ENCODE measurements at places on chromosomes 6 and 20.

DNA sequence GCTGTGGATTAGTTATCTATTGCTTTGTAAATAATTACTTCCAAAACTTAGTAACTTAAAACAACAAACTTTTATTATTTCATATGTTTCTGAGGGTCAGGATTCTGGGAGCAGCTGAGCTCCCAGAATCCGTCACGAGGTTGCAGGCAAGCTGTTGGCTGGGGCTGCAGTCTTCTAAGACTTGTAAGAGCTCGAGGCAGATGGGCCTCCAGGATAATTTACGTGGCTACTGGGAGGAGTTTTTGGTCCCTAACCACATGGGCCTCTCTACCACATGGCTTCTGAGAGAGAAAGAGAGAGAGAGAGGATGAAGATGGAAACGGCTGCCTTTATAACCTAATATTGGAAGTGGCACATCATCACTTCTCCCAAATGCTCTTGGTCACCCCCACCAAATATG is 64.9 kb upstream of the SULF2 start:
- DNase-seq: no peak

DNA sequence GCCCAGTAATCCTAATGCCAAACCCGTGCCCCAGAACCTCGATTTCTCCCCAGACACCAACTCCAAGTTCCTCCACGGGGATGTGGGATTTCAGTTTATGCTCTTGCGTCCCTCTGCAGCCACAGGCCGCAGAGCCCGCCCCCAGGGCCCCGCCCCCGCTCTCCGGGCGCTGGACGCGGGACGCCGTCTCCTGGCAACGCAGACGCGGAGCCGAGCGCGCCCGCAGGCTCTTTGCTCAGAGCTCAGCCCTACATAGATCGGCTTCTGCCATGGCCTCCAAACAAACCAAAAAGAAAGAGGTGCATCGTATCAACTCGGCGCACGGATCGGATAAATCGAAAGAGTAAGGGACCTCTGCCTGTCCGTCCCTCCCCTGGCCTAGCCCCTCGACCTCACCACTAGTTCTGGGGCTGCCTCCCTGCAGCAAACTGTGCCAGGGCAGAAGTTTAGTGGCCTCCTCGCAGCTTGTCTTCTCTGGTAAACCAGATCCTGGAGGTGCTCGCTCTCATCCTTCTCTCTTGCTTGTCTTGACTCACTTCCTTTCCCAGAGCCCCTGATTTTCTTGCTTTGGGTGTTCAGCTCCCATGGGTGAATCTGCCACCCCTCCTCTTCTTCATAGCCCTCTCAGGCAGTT is at the start of gene ADGB:
TSS of gene ADGB (plus strand) at position 201 of the 634 bp plus-strand sequence. CDS start at position 270, 69 bp downstream.
- no peak for DNase-seq

DNA sequence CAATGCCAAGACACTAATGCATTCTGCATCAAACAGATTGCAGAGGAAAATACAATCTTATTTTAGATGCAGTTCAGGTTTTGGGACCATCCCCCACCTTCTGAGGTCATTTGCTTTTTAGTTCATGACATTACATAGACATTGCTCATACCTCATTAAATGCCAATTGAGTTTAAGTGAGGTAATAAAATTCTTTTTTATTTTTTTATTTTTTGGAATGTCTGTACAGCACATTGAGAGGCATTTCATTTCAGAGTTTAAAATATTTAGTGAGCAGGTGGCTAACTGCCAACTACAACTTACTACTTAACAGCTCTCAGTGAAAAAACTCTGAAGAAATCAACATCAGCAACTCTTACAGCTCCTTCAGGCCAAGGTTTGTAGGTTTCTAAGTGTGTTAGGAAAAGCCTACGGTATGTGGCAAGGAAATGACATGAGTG is 482.2 kb upstream of the RNF217 start:
- no peak for DNase-seq

DNA sequence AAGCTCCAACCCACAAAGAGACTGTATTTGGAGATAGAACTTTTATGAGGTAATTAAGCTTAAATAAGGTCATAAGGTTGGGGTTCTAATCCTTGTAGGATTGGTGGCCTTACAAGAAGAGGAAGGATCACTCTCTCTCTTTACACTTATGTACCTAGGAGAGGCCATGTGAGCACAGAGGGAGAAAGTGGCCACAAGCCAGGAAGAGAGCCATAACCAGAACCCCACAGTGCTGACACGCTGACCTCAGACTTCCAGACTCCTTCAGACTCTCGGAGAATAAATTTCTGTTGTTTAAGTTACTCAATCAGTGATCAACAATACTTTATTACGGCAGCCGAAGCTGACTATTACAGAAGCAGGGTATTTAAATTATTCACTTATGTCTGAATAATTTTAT is 430.5 kb upstream of the EPHA7 start:
- no peak for DNase-seq

DNA sequence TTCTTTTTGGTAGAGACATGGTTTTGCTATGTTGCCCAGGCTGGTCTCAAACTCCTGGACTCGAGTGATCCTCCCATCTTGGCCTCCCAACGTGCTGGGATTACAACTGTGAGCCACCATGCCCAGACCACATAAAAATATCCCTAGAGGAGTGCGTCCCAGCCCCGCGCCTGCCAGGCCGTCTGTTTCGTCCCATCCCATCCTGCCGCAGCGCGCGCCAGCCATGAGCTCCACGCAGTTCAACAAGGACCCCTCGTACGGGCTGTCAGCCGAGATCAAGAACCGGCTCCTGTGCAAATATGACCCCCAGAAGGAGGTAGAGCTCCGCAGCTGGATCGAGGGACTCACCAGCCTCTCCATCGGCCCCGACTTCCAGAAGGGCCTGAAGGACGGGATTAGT is 16.6 kb upstream of the AMD1 start:
- no peak for DNase-seq

- DNase-seq: no peak
Measured at GRCh38 chr6:106530502-106530901, 98.8 kb downstream of the RTN4IP1 start.

- DNase-seq: no peak
Measured at GRCh38 chr6:166729658-166730057, 102.6 kb upstream of the RPS6KA2 start.

GRCh38 chr6:17349427-17349826 is 44.0 kb upstream of the CAP2 start:
- DNase-seq: no peak

- no peak for DNase-seq
Measured at GRCh38 chr20:32451682-32452461, 93.7 kb downstream of the ASXL1 start.

DNA sequence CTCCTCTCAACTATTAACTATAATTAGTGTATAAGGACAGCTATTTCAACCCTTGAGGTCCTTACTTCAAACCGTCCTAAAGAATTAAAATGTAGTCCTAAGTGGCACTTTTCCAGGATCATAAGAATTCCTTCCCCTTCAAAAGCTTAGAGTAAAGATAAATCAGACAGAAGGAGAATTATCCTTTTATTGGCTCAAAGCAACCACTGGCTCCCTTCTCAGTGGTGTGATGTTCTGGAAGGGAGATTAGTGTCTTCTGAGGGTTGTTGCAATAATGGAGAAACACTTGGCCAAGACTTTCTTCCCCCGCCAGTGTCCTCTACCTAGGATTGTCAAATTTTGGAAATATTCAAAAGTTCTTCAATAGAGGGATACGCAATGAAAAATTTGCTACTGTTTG is 89.1 kb upstream of the PLEKHG1 start:
- no peak for DNase-seq

- no peak for DNase-seq
Measured at GRCh38 chr6:15560713-15561112, 102.1 kb downstream of the DTNBP1 start.

- DNase-seq: no peak
Measured at GRCh38 chr6:134654751-134655150, 295.1 kb downstream of the ALDH8A1 start.

All from CD4-positive, alpha-beta memory T cell (primary cell).